ENCODE measurements at places on chromosomes 5 and 9.

- DNase-seq, result no peak
Observed at GRCh38 chr9:13963005-13963653, 350.8 kb downstream of the NFIB start.

GRCh38 chr9:128224877-128225276 is 21.7 kb downstream of the DNM1 start:
- no peak for DNase-seq

GRCh38 chr9:70303268-70303667 is 44.5 kb downstream of the SMC5 start:
- DNase-seq, result no peak

- no peak for DNase-seq
Observed at GRCh38 chr9:106830527-106831150, 32.3 kb upstream of the ZNF462 start.

GRCh38 chr9:34929506-34930102 is 28.5 kb upstream of the PHF24 start:
- DNase-seq, result peak; percentile 43

- DNase-seq, result peak; percentile 64
Observed at GRCh38 chr5:154850255-154851062, at the start of gene FAXDC2. Gene FAXDC2, minus strand, starts transcription at chr5:154850603. Its CDS starts 12,425 bp downstream, at chr5:154838178.

- DNase-seq, result no peak
Observed at GRCh38 chr5:80403782-80404181, 4.1 kb upstream of the ZFYVE16 start.

DNA sequence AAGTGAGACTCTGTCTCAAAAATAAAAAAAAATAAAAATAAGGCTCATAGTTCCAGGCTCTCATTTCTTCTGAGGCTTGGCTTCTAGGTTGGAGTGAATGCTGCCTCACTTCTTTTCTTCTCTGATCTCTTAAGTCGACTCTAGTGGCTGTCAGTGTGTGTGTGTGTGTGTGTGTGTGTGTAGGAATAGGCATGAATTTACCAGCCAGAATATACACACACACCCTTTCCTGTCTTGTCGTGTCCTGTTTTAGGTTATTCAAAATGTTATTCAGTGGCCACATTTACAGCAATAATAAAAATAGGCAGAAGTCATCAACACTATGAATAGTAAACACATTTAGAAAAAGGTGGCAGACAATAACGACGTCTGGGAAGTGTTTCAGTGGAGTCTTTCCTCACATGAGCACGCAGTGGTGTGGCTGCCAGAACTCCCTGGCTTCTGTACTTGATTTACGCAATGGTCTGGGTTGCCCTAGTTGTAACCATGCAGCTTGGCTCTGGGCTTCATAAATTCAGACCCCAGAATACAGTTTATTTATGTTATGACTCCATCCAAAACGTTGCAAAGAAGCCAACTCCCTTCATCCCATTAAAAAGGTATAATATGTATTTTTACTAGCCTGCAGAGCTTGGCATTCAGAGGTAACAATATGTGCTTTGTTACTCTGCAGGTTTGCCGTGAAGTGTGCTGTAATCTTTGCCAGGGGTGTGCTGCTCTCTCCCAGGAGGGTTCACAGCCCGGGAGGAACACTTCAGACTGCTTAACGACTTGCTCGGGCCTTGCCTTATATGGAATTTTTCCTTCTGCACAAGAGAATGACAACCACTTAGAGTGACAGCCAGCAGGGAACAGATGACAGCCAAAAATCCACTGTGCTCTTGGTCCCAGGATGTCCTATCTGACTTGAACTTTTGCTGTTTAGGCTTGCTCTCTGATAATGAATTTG is 34.4 kb upstream of the PALM2AKAP2 start:
- no peak for DNase-seq

DNA sequence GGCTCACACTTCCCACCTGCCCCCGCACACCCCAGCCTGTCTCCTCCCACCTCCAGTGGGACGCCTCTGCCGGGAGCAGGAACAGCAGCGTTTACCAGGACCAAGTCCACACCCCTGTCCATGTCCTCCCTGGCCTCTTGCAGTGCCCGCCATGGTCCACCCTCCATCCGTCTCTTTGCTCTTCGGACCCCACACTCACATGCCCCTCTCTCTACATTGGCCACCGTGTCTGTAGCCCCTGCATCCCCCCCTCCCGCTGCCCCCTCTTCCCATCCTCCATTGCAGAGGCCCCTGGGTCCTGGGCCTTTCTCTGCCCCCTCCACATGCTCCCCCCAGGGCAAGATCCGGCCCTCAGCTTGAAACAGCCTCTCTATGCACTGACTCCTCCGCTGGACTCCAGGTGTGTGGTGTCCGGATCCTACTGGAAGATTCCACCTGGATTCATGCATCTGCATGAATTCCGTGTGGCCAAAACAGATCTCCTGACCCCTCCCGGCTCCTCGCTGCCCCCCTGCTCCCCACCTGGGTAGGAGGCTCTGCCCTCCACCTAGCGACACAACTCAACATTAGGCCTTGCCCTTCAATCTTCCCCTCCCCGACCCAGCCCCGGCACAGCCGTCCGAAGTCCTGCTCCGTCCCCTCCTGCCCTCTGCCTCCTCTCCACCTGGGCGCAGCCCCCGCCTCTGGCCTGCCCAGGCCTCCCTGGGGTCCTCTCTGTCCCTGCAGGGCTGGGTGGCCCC is 168.5 kb downstream of the OLFM1 start:
- peak; percentile 18 for DNase-seq

GRCh38 chr5:91332267-91333045 is 50.7 kb downstream of the ARRDC3 start:
- no peak for DNase-seq

GRCh38 chr9:99820685-99821395 is 845 bp upstream of the NR4A3 start:
- peak; percentile 80 for DNase-seq

DNA sequence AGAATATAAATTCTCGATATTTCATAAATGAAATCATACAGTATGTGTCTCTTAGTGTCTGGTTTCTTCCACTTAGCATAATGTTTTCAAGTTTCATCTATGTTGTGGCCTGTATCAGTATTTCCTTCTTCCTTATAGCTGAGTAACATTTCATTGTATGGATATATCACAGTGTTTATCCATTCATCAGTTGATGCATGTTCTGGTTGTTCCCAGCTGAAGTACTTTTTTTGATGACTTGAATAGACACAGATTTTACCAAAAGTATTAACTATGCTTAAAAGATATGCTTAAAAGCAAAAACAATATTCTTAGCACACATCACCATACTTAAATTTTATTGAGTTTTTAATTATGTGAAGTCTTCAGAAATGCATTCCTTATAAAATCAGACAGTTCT is 12.7 kb downstream of the RAB14 start:
- no peak for DNase-seq

DNA sequence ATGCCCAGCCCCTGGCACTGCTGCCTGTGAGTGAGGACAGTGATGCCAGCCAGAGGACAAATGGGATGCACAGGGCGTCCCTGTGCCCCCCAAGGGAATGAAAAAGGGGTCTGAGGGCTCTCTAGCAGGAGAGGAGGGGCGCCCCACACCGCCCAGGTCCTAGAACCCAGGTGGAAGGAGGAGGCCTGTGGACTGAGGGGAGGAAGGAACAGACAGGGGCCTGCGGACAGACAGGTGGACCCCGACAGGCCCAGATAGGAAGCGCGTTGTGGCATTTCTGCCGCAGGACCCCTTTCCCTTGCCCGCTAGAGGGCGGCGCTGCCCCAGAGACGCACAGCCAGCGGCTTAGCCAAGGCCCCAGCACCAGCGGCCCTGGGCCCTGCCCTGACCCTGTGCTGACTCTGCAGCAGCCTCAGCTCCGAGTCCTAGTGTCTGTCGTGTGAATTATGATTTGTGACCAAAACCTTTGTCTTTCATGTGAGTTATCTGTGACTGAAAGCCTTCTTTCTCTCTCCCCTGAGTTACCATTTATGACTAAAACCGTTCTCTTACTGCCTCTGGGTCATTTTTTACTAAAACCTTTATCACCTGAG is 30.7 kb downstream of the TRIP13 start:
- peak; percentile 62 for DNase-seq

DNA sequence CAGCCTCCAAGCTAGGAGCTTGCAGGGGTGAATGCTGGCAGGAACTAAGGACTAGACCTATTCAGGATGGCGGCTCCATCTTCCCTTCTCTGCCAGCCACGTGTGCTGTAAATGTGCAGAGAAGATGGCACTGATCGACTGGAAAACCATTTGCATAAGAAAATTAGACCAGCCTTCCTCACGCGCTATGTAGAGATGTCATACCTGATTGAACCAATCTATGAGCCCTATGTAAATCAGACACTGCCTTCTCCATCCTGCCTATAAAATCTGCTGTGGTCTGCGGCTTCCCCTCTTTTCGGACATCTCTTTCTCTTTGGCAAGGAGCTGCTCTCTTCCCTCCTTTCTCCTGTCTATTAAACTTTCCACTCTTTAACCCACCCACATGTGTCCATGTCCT is 91.6 kb downstream of the NPR3 start:
- DNase-seq, result no peak

DNA sequence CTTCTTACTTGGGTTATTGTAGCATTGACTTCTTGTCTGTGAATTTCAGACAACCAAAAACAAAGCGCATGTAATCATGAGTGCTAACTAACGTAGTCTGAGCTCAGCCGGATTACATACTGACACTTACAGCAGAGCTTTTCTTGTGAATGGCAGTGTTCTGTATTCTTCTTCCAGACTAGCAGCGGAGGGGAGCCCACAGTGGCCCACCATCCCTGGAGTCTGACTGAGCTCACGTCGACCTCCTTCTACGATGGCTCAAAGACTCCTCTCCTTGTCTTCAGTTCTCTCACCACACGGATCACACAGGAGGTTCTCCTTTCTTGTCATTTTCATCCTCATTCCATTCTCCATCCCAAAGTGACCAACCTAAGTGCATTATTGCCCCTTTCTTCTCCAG is 211.4 kb downstream of the CHSY3 start:
- no peak for DNase-seq

GRCh38 chr5:181233801-181234454 is 9.8 kb downstream of the RACK1 start:
- DNase-seq, result no peak

DNA sequence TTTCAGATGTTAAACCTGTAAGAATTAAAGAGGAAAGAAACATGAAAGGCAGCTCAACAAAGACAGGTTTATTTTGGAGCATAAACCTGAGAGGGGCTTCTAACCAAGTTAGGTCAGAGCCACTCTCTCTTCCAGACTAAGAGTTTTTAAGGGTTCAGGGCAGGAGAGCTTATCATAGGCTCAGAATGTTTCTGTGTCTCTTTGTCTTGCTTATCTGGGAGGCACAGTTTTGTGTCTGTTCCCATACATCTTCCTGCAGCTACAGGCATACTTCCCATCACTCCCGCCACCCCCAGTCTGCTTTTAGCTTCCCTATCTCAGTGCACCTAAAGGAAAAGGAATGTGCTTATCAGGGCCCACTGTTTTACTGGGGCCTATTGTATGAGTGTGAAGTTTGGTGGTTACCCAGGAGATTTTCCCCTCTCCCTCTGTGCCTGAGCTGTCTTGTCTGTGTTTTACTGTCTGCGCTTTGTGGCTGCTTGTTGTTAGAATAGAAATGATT is 21.9 kb downstream of the CD14 start:
- DNase-seq, result no peak

GRCh38 chr9:136741883-136742571 is 713 bp downstream of the LCN10 start:
- DNase-seq, result no peak

GRCh38 chr9:90419221-90419851 is 223.3 kb downstream of the DIRAS2 start:
- no peak for DNase-seq

DNA sequence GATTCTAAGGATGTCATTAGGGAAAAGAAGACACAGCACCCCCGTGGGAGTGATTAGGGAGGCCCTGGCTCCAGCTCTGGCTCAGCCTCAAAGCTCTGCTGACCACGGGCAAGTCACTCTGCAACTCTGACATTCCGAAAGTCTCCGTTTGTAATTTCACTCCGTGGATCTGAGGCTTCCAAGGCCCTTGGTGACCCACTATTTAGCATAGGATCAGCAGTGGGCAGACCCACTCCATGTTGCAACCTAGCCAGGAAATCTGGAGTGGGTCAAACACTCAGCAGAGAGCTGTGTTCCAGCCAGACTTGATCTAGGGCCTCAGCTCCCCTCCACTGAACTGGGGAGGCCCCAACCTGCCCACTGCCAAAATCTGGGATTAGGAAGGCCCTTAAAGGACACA is 11.8 kb downstream of the PHF19 start:
- DNase-seq, result no peak

- DNase-seq, result peak; percentile 53
Observed at GRCh38 chr5:38473008-38473407, 83.4 kb downstream of the LIFR start.

DNA sequence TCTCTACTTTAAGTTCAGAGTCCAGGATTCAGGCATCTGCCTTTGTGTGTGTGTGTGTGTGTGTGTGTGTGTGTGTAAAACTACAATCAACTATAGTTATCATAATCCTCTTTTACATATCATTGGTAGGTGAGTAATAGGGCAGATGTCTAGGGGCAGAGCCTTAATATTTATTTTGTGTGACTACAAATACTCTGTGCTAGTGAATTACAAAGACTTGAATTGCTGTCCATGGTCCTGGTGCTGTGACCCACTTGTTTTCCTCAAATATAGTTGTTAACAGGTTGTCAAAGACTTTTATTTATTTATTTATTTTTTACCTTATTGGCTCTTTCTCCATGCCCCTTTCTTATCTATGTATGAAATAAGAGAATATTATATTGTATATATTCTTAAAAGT is 196.8 kb downstream of the ANXA1 start:
- no peak for DNase-seq

- no peak for DNase-seq
Observed at GRCh38 chr9:116142706-116143492, 10.7 kb upstream of the PAPPA start.

- DNase-seq, result no peak
Observed at GRCh38 chr5:81391-82021, 10.5 kb upstream of the PLEKHG4B start.

- DNase-seq, result no peak
Observed at GRCh38 chr9:114413861-114414301, 26.1 kb upstream of the AKNA start.

DNA sequence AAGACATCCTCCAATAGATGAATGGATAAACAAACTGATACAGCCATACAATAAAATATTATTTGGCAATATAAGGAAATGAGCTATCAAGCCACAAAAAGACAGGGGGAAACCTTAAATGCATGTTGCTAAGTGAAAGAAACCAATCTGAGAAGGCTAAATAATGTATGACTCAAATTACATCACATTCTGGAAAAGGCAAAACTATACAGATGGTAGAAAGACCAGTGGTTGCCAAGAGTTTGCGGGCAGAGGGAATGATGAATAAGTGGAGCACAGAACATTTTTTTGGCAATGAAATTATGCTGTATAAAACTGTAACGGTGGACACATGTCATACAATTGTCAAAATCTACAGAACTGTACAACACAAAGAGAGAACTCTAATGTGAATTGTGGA is 63.3 kb downstream of the CSF2 start:
- DNase-seq, result no peak

DNA sequence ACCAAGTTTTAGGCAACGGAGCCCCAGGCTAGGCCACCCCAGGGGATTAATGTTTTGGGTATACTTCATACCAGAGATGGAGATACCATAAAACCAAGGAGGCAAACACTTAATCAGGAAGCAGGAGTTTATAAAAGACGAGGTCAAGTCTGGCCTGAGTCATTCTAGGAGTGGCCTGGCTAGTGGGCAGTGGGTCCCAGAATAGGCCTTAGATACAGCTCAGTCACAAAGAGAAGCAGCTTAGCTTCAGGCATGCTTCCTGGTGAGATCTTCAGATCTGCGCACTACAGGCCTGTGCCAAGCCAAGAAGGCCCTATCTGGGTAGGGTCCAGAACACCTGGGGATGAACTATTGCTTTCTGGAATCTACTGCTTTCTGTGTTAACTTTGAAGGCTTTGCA is 20.6 kb upstream of the NR5A1 start:
- no peak for DNase-seq

- no peak for DNase-seq
Observed at GRCh38 chr9:87370049-87370685, 127.5 kb upstream of the DAPK1 start.
